ENCODE measurements at places on chromosomes 5 and 9.

GRCh38 chr5:127227881-127228280 is 62.7 kb upstream of the MEGF10 start:
- DNase-seq, result no peak

DNA sequence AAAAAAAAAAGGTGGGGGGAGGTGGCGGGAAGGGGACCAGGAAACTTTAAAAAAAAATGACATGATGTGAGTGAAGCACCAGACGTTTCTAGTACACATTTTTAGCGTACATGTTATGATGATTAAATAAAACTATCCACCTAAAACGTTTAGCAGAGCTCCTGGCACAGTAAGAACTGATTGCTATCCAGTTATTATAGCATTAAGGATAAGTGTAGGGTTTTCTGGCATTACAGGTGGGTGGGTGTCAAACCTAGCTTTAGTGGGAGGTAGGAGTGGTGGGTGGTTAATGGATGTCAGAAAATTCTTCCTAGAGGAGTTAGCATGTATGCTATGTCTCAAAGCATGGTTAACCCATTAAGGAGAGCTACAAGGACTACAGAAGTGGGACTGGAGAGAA is 2329.5 kb downstream of the MAT2B start:
- no peak for DNase-seq

- DNase-seq, result no peak
These were observed 136.3 kb downstream of the MYO10 start for GRCh38 chr5:16799796-16800195.

DNA sequence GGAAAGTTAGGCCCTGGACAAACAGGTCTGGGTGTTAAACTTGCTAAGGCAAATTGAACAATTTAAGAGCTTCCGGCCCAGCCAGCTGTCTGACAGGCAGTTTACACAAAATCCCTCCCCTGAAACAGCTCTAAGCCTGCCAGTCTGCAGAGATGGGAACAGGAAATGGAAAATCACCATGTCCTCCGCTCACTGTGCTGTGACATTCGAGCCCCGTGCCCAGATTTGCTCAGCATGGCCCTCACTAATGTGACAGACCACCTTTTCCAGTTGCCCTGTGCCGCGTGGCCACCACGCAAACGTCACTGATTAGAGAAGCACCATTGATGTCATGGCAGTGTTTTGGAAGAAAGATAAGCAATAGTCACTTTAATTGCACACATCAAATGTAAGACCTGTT is 41.0 kb downstream of the CCNJL start:
- DNase-seq, result peak; percentile 42

GRCh38 chr9:102362470-102363132 is 624.2 kb upstream of the GRIN3A start:
- no peak for DNase-seq

- DNase-seq, result no peak
These were observed 206.5 kb downstream of the PAX5 start for GRCh38 chr9:36827593-36827992.
